ENCODE measurements at places on chromosomes 4 and X.

DNA sequence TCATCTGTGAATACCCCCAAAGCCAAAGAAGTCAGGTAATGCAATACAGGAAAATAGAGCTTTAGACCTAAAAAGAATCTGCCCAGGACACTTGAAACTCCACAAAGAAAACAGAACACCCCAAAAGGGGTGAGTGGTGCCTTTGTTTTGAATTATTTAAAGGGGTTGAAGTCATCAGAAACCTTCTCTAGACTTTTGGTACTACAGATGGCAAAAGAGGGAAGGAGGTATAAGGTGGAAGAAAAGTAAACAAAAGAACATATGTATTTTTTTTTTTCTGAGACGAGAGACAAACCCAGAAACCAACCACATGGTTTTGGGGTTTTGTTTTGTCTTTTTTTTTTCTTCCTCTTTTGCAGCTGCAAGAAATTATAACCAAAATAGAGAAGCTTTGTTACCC is 1477.8 kb downstream of the C4orf33 start:
- DNase-seq = no peak

DNA sequence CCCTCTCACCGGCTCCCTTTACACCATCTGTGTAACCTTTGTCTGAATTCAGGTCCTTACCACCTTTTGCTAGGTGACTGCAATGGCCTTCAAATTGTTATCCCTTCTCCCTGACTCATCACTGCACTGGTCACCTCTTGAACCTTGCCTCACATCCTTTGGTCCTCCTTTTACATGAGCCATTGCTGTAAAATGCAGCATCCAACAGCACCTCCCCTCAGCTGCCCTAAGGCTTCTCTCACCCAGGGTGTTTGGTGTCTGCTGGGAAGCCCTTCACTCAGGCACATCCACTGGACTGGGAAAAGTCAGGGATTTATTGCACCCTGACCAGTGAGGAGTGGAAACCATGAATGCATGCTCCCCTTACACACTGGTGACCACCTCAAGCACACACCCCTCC is 192.5 kb upstream of the GATB start:
- DNase-seq = no peak

DNA sequence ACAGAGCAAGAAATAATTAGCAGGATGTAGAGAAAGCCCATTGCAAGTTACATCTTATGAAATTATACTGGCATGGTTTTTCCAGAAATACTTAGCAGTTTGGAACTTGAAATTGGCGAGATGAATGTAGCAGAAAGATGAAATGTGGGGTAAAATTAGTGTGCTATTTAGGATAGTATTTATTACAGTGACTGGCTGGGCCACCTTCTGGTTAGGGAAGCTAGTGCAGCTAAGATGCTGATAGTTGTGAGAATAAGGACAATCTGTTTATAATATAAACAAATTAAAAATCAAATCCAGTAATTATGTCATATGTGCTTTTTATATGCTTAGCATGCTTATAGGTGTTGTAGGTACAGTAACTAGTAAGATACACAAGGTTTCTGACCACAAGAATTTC is 74.8 kb downstream of the IL15 start:
- no peak for DNase-seq

DNA sequence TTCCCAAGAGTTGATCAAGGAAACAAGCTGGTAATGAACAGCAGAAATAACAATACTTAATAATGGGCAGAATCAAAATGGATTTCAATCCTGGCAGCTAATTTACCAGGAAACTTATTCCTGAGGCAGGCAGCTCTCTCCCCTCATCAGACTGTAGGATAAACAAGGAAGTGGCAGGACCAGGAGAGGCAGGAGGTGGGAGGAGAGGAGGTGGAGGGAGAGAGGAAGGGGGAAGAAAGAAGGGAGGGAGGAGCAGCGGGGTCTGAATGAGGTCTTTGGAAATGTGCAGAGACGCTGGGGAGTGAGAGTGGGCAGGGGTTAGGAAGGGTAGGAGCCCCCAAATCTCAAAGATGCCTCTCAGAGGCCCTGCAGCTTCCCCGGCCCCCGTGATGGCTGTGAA is 231.5 kb downstream of the BCOR start:
- DNase-seq = no peak

DNA sequence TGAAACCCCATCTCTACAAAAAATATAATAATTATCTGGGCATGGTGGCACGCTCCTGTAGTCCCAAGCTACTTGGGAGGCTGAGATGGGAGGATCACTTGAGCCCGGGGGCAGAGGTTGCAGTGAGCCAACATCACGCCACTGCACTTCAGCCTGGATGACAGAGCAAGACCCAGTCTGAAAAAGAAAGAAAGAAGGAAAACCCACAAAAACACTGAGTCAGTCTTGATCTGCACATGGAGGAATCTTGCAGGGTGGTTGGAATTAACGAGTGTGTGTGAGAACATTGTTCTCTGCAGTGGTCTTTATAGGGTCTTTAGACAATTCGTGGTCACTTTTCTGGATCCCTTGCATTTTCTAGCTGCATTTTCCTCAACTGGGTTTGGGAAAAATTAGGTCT is 23.2 kb downstream of the ADD1 start:
- DNase-seq = no peak

DNA sequence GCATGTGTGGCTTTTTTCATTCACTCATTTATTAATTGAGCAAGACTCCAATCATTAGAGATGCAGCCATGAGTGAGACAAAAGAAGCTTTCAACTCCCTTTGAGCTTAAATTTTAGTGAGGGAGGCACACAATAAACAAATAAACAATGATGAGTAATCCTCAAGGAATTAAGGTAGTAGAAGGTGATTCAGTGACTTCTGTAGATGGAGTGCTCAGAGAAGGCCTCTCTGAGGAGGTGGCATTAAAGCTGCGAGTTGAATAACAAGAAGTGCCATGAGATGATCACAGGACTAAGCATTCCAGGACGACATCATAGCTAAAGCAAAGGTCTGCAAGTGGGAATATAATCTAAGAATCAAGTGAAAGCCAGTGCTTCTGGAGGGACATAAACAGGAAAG is 77.6 kb downstream of the NWD2 start:
- no peak for DNase-seq

- no peak for DNase-seq
Observed at GRCh38 chr4:74057588-74057987, 19.1 kb upstream of the CXCL3 start.

DNA sequence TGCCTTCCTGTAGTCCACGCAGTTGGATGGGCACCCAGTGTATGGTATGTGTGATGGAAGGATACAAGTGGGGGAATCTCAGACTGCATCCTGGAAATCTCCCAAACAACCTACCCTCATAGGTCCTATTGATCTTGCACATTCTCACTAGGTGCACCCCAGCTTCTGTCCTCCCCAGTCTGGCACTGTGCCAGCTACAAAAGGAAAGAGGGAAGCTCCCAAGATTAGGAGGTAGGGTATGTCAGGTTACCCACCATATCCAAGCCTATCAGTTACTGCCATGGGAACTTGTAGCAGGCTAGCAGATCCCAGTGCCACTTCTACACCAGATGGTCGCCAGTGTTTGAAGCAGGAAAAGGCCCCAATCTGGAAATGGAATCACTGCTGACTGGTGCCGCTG is 11.6 kb downstream of the TBX22 start:
- DNase-seq = no peak

DNA sequence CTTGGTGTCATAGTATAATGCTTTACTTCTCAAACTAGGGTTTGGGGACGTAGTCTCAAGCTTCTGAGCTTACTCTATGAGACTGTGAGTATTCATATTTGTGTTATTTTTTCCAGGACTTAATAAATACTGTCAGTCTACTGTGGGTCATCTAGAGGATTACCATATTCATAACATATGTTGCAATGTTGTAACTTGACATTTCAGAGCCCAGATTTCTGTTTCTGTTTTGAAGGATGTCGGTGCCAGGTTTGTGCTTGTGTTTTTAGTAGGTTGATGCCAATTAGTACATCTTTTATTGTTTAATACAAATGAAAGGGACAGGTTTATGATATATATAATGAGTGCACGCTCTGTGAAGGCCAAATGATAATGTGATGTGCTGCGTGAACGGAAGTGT is 69.6 kb downstream of the SPANXN4 start:
- no peak for DNase-seq

- no peak for DNase-seq
Observed at GRCh38 chrX:99973572-99974226, 436.4 kb downstream of the PCDH19 start.

DNA sequence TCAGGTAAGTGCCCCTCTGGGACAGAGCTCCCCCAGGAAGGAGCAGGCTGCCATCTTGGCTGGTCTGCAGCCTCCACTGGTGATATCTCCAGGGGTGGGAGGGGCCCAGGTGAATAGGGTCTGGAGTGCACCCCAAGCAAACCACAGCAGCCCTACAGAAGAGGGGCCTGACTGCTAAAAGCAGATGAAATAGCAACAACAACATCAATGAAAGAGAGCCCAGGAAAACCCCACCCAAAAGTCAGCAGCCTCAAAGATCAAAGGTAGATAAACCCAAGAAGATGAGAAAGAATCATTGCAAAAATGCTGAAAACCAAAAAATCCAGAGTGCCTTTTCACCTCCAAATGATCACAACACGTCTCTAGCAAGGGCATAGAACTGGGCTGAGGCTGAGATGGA is 92.5 kb upstream of the PAGE3 start:
- no peak for DNase-seq

DNA sequence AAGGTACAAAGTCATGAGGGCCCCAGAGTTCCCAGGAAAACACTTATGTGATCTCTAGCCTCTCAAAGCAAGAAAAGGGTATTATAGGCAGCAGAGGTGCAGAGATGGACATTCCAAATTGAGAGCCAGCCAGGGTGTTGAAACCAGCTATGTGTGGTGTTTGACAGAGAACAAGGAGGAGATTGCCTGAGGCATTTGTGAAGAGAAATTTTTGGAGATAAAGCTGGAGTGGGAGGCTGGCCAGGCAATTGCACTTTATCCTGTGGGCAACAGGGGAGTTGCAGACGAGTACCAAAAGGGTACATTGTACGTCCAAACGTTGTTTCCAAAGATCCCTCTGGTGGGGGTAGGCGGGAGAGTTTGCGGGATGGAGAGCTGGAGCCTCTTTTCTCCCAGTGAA is 2.5 kb upstream of the GABRE start:
- DNase-seq = no peak

DNA sequence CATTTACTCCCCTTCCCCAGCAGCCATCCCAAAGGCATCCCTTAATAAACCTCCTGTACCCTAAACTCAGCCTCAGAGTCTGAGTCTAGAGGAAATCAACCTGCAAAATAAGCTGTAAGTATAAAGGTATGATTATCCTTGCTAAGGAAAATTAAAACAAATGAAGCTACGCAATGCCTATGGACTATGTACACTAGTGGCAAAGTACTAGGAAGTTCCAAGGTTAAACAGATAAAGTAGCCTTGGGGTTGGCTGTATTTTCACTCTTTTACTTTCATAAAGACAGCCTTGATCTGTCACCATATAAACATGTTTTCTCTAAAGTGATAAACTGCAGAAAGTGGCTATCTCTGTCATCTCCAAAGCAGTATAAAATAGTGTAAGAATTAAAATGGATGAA is 35.9 kb downstream of the MAP3K15 start:
- no peak for DNase-seq
